Upper lobe of left lung (tissue), 6 donors: ENCODE measurements at places on chromosomes 7 and 10. TPM values are rescaled to one million over a fixed set of nuclear protein-coding genes. Genes with fewer than 3 reads are reported as not detected.

NKX2-3 gene
- 0.10 TPM for total RNA-seq

ABCB4 gene
- total RNA-seq = 0.47 TPM

ITPRID1 gene
- not detected for total RNA-seq

DOCK1 gene
- 55.7 TPM for total RNA-seq

ATP6V0A4 gene
- total RNA-seq = 1.9 TPM

SHOC2 gene
- 49.4 TPM for total RNA-seq

INPP5A gene
- 28.6 TPM for total RNA-seq

TUBB8 gene
- total RNA-seq = not detected

FGFBP3 gene
- 1.1 TPM for total RNA-seq

SFTPA1 gene
- total RNA-seq = 5,575 TPM

NPM3 gene
- total RNA-seq = 15.3 TPM

ERVW-1 gene
- total RNA-seq = not detected

JAZF1 gene
- total RNA-seq = 9.6 TPM

GPR26 gene
- total RNA-seq = not detected

MACC1 gene
- 40.7 TPM for total RNA-seq

TMEM273 gene
- 37.7 TPM for total RNA-seq

NPC1L1 gene
- total RNA-seq = 0.30 TPM

EVX1 gene
- total RNA-seq = not detected

STEAP4 gene
- 57.4 TPM for total RNA-seq

TMEM140 gene
- total RNA-seq = 30.4 TPM

FGFR2 gene
- total RNA-seq = 60.2 TPM

SAMD9 gene
- 11.8 TPM for total RNA-seq

PNLIPRP3 gene
- 0.20 TPM for total RNA-seq

ASB15 gene
- total RNA-seq = not detected

CALML5 gene
- total RNA-seq = not detected

MSMB gene
- total RNA-seq = not detected

PCLO gene
- 5.6 TPM for total RNA-seq

SCRN1 gene
- total RNA-seq = 38.8 TPM

TAS2R4 gene
- total RNA-seq = 1.4 TPM

CYP2C18 gene
- 0.33 TPM for total RNA-seq

NUDT13 gene
- 2.5 TPM for total RNA-seq

ZNF804B gene
- total RNA-seq = not detected

CHST3 gene
- 14.3 TPM for total RNA-seq

NEUROG3 gene
- not detected for total RNA-seq

ATOH7 gene
- total RNA-seq = not detected

ARL5B gene
- total RNA-seq = 6.3 TPM
